Suprapubic skin (tissue), 4 donors: ENCODE measurements at places on chromosomes 13 and 19. TPM values are rescaled to one million over a fixed set of nuclear protein-coding genes. Genes with fewer than 3 reads are reported as not detected.

EFNB2 gene
- total RNA-seq: 45.4 TPM

C19orf67 gene
- total RNA-seq: not detected

KCNN4 gene
- total RNA-seq: 45.2 TPM

DNA sequence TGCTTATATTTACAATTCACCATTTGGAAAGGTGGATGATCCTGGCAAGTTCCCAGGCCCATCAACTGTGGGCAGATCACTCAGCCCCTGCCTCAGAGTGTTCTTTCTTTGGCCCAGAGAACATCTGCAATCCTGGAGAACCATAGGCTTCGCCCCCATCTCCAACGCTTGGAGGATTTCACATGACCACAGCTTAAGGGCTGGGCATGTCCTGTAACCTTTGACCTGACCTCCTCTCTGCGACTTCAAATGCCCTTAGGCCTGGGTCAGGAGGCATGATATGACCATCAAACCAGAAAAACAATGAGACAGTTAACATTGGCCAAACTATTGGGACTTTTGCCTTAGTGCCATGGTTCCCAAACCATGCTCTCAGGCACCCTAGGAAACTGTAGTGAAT, 7.2 kb upstream of the MBNL2 start:
- no peak for DNase-seq

DNA sequence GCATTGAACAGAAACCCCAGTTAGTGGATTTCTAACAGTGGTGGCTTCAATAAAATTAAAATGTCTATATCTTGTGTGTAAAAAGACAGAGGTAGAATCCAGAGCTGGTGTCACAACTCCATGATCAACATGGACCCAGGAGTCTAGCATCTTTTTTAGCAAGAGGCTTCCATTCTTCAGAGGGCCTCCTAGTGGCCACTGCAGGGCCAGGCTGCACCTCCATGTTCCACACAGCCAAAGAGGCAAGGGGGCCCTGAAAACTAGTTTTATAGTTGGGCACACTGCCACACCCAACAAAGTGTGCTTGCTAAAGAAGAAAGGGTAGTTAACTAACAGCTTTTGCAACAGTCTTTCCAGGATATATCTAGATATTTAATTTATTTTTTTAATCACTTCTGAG, 12.9 kb downstream of the N4BP2L1 start:
- no peak for DNase-seq
